ENCODE measurements at places on chromosomes 6 and 20.

GRCh38 chr6:118771253-118771652, 119.9 kb upstream of the CEP85L start:
- no peak for DNase-seq

GRCh38 chr6:138863321-138863720, 67.4 kb downstream of the ECT2L start:
- no peak for DNase-seq

- DNase-seq: no peak
Measured at GRCh38 chr6:153092082-153093013, 38.7 kb downstream of the RGS17 start.

DNA sequence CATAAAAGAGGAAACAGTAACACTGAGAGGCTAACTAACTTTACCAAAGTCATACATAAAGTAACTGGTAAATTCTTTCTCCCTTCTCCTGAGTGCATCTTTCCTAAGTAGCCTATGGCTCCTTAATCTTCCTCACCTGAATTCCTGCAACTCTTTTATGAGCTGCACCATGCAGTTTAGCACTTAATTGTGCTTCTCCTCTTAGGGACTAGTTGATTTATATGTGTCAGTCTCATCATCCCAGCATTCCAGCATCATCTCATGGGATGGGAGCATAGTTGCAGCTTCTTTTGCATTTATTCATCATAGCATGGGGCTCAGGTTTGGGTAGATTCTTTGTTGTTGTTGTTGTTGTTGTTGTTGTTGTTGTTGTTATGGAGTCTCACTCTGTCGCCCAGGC, 3.5 kb upstream of the TSPYL1 start:
- DNase-seq: no peak

GRCh38 chr6:118896339-118897136, 2.6 kb downstream of the ASF1A start:
- no peak for DNase-seq

- DNase-seq: no peak
Measured at GRCh38 chr20:40993794-40994540, 34.7 kb upstream of the TOP1 start.

- DNase-seq: no peak
Measured at GRCh38 chr20:14700639-14700960, 363.2 kb upstream of the FLRT3 start.

- no peak for DNase-seq
Measured at GRCh38 chr6:20770773-20771172, 236.5 kb downstream of the CDKAL1 start.

GRCh38 chr6:169046483-169047192, 207.0 kb downstream of the THBS2 start:
- DNase-seq: no peak

DNA sequence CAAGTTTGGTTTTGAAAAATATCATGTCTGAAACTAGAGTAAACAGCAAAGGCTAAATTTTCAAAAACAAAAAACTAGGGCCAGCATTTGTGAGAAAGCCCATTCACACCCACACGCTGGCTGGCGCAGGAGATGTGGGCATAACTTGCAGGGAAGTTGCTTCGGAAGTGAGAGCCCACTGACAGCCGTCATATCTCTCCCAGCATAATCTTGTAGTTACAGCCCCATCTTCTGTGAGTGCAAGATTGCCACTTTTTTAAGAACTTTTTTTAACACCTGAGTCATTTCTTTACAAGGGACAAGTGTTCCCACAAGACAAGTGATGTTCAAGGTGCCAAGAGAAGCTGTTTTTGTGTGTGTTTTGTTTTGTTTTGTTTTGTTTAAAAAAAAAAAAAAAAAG, 212.5 kb upstream of the CNR1 start:
- DNase-seq: no peak

DNA sequence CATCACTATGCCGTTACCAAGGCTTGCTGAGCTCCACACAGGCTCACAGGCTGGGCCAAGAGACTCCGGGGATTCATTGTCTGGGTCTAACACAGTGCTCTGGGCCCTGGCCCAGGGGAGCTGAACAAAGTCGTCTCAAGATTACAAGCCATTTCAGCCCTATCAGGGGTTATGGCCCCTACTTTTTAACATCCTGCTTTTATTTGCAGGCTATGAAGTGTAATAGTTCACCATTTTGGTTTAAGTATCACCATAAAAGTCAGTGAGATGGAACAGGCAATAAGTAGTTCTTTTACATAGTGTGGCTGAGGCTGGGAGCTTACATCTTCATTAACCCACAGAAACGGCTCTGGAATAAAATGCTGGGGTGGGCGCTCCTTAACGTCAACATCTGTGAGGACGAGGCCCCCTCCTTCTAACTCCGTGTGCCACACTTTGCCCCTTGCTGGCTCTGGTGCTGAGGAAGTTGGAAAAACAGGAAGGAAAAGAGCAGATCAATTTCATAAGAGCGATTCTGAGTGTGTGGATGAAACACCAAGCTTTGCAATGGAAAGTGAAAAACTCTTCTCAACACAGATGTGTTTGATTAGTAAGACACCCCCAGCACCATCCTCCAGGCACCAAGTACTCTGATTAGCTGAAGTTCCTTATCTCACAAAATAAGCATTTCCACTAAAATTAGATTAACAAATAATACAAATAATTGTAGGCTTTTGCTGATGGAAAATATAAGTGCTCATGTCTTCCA, 447.3 kb downstream of the MAFB start:
- DNase-seq: no peak

- no peak for DNase-seq
Measured at GRCh38 chr20:25549843-25550477, 35.4 kb downstream of the NINL start.

DNA sequence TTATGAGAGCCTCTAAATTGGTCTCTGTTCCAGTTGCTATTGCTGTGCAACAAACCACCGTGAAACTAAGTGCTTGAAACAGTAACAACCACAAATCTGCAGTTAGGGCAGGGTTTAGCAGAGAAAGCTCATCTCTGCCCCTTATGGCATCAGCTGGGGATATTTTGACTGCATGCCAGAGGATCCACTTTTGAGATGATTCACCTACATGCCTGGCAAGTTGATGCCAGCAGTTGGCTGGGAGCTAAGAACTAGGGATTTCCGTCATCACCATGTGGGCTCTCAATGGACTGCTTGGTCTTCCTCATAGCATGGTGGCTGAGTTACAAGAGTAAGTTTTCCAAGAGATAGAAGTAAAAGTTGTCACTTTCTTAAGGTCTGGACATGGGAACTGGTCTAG, 35.1 kb downstream of the PLCB4 start:
- no peak for DNase-seq

- no peak for DNase-seq
Measured at GRCh38 chr6:44074813-44075646, 52.2 kb downstream of the MRPL14 start.

Data from GM12891 (cell line).